ENCODE measurements at places on chromosomes 5 and 9.

- DNase-seq = no peak
These were observed 583.8 kb downstream of the BRINP1 start for GRCh38 chr9:118785456-118785855.

DNA sequence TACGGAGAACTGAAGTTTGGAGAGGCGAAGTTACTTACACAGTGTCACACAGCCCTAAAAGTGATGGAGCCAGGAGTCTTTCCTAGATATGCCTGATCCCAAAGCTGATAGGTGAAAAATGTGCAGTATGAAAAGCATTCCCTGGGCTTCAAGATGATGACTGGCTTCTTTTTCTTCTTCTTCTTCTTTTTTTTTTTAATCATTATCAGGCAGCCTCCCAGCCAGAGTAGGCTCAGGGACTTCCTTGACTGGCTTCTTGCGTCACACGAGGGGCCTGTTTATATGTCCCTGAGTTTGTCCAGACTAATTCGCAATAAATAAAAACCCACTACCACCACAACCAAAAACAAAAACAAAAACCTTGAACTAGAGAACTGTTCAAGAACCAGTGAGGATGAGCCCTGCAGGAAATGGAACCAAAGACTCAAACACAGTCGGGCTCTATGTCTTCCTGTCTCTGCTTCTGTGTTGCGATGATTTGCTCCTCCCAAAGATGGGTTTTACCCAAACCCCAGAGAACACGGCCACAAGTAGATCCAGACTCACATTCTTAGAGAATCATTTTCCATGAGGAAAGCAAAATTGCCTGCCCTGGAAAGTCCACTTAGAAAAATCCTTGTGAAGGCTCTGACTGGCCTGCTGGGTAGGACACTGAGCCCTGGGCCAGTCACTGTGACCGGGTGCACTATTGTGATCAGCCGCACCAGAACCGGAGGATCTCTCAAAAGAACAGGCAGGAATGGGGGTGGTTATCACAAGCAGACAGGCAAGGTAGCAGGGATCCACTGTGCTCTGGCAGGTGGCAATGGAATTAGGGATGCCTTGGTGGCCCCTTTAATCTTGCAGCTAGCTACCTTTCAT lies 38.0 kb upstream of the ADAM19 start:
- no peak for DNase-seq

- DNase-seq = no peak
These were observed 28.6 kb downstream of the GADD45G start for GRCh38 chr9:89633404-89633803.

GRCh38 chr5:100872408-100873190 lies 30.5 kb downstream of the ST8SIA4 start:
- no peak for DNase-seq
